Osteocyte (in vitro differentiated cells): ENCODE measurements at places on chromosomes 5 and 9. TPM values are rescaled to one million over a fixed set of nuclear protein-coding genes. Genes with fewer than 3 reads are reported as not detected.

The FOXD4L4 gene
- total RNA-seq = not detected in 2 replicates

The ADGRD2 gene
- total RNA-seq = not detected in 2 replicates

The NUTM2G gene
- total RNA-seq = 0.13 TPM in 1 of 2 replicates, not detected in the other

DNA sequence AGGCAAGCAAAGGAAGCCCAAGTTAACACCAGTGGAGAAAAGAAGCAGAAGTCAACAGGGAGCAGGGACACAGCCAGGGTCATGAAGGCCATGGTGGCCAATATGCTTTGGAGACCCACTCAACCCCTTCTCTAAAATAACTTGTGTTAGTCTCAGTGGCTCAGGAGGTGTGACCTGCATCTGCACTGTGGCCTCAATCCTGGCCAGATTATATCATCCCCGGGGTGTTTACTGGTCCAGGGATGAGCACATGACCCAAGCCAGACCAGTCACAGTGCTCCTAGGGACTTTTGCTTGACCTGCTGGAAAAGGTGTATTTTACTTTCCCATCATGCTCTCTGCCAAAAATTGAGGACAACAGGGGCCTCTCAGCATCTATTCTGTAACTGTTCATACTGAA lies 105.2 kb downstream of the DPYSL3 start:
- peak overlapping the region; percentile 47 for H3K4me3 ChIP-seq
- DNase-seq = no peak
- peak overlapping the region; percentile 97 for H3K27ac ChIP-seq
